ENCODE measurements at places on chromosomes 1 and 21.

GRCh38 chr1:47532921-47533792 is 95.3 kb downstream of the FOXD2 start:
- no peak for DNase-seq

DNA sequence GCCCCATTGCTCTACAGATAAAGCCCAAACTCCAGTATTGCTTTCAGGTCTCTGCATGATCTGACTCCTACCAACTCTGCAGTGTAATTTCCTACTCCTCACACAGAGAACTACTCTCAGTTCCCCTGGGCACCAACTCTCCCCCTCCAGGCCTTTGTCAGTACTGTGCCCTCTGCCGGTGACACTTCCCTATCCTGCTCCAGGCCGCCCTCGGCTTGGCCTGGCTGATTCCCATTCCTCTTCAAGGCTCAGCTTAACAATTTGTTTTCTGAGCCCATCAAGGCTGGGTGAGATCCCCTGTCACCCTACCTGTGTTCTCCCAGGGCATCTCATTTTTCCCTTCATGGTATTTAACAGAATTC is 2.6 kb downstream of the SLAMF8 start:
- no peak for DNase-seq

DNA sequence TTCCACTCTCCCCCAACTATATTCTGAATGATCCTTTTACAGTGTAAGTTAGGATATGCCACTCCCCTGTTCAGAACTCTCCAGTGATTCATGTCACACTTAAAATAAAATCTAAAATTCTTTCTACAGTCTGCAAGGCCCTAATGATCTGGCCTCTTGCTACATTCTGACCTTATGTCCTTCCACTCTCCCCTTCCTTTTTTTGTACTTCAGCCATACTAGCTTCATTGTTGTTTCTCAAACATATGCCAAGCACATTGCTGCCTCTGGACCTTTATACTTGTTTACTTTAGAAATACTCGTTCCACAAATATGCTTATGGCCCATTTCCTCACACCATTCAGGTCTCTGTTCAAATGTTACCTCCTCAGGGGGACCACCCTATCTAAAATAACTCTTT is 14.8 kb upstream of the PSMA5 start:
- DNase-seq: no peak

- DNase-seq: no peak
Observed at GRCh38 chr1:200336101-200336845, 73.6 kb downstream of the ZNF281 start.

DNA sequence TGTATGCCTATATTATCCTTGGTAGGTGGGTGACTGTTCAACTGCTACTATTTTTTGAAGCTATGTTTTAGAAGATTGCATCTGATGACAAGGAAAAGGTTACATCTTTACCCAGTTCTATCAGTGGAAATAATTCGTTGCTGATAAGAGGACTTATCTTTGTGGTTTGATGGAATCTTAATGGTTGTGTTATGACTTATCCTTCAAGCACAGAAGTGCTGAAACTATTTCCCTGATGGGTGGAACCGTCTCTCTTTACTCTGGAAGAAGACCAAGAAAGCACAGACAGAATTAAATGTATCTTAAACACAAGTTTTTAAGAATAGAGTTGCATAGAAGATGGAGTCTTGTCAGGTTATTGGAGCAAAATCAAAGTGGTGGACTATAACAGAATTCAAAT is 437.7 kb upstream of the KAZN start:
- DNase-seq: no peak

DNA sequence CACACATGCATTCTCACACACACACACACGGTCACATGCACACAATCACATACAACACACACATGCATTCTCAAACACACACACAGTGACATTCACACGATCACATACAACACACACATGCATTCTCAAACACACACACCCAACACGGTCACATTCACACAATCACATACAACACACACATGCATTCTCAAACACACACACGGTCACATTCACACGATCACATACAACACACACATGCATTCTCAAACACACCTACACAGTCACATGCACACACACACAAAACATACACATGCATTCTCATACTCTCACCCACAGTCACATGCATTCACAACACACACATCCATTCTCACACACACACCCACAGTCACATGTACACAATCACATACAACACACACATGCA is 135.0 kb downstream of the CASZ1 start:
- DNase-seq: no peak

DNA sequence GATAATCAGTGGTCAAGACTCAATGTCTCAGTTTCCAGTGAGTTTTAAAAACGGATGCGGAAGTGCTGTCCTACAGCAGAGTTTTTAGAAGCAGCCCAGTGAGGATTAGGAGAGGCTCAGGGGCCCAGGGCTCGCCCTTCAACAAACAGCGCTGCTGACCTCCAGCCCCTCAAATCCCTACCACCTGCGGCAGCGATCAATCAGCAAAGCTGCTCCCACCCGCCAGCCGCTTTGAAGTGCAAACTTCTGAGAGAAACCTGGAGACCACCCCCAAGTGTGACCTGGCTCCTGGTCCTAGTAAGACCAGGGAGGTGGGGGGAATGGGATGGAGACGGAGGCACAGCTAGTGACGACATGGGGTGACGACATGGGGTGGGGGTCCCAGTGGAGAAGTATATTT is 14.4 kb downstream of the ZBTB17 start:
- no peak for DNase-seq

DNA sequence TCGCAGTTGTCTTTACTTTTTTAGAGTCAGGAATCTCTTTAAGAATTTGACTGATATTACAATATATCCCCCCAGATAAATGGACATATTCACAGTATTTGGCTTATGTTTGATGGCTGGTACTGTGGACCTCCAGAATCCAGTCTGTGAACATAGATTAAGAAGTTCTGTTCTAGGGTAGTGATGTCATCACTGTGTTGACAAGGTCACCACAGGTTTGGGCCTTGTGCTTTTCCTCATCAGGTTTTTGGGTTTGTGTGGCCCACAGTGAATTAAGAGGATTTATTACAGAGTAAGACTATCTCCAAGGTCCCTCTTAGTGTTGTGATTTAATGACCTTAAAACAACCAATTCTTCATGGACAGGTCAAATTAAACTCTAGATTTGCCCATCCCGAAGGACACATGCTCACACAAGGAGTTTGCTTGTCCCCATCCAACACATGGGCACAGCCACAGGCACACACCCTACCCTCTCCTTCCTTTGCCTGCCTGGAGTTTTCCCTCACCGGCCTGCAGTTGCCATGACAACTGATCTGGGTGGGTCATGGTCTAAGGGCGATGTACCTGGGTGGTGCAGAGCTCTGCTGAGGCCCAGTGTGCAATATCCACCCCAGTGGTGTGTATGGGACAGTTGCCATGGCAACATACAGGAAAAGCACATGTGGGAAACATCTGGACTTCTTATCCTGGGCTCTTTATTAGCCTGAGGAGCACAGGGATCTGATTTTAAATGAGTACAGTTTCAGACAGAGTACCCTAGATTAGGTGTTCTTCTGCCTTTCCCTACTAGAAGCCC is 98.6 kb downstream of the NAV1 start:
- no peak for DNase-seq

DNA sequence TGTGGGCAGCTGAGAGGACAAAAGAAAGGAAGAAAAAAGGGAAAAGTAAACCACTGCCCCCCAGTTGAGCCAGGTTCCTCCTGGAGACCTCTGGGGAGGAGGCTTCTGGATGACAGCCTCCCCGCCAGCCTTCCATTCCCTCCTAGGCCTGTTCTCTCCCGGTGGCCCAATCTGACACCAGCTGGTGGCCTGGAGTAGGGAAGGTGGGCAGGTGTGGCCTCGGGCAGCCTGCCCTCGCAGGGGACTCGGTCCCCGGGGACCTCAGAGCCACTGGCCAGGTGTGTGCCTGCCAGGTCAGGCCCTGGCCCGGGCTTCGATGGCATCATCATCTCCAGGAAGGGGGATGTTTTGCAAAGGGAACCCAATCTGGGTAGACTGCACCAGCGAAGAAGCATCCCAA is 159.0 kb downstream of the CASZ1 start:
- DNase-seq: no peak

DNA sequence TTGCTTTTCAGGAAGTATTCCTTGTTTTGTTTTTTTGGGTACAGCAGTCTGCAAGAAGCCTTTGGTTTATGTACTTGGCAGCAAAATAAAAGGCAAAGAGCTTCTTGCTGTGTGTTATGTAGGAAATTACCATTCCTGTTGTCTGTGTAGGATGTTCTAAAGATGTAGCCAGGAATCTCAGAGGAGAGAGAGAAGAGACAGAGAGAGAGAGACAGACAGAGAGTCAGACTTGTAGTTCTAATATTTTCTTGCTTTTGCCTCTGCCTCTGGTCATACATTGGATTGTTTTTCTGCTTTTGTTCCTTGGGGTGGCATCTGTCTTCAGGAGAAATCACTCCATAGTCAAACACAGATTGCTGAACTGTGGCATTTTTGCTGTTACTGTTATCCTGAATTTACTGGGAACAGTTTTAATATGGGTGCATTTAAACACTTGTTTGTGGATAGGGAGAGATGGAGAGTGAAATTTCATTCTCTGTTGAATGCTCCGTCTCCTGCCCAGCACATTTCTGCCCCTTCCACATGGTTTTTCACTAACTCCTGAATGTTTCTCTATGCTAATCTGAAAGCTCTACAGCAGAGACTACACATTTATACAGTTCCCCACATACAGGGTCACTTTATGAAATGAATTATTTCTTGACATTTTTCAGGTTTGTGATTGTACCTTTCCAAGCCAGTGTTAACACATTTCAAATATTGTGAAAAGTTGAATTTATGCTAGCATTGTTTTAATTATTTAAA is 49.8 kb downstream of the POU2F1 start:
- DNase-seq: no peak
